Dermis lymphatic vessel endothelial cell (primary cell): ENCODE measurements at places on chromosomes 1 and 21. TPM values are rescaled to one million over a fixed set of nuclear protein-coding genes. Genes with fewer than 3 reads are reported as not detected.

AMY1A gene
- not detected in 2 replicates for total RNA-seq

QSOX1 gene
- total RNA-seq = 53.6 and 60.2 TPM in 2 replicates

LINGO4 gene
- total RNA-seq = not detected in 2 replicates

BMP8B gene
- total RNA-seq = under 0.01 and 0.22 TPM in 2 replicates

TMCC2 gene
- 0.33 and 0.43 TPM in 2 replicates for total RNA-seq

SPOCD1 gene
- 0.86 and 2.1 TPM in 2 replicates for total RNA-seq

PGLYRP4 gene
- total RNA-seq = not detected in 2 replicates

MEX3A gene
- total RNA-seq = 2.9 and 4.8 TPM in 2 replicates

XCL2 gene
- total RNA-seq = not detected in 2 replicates

ETS2 gene
- total RNA-seq = 25.2 and 32.3 TPM in 2 replicates

OR10Z1 gene
- not detected in 2 replicates for total RNA-seq

PTGS2 gene
- 3.4 and 5.9 TPM in 2 replicates for total RNA-seq

WNT2B gene
- 1.0 and 1.1 TPM in 2 replicates for total RNA-seq
